A549 treated with dexamethasone at 1 μM for 4 hours (cell line): ENCODE measurements at places on chromosomes 4 and X. TPM values are rescaled to one million over a fixed set of nuclear protein-coding genes. Genes with fewer than 3 reads are reported as not detected.

Gene TMPRSS11D
- not detected in 5 replicates for total RNA-seq

Gene PDE5A
- total RNA-seq, result 0.14 to 0.48 TPM (median 0.40 TPM) in 5 replicates

Gene SORCS2
- total RNA-seq, result 3.8 to 5.8 TPM (median 5.0 TPM) in 5 replicates

Gene PCYT1B
- 0.02 to 0.08 TPM (median 0.05 TPM) in 5 replicates for total RNA-seq

Gene TLR8
- not detected in 5 replicates for total RNA-seq

Gene ERCC6L
- 11.3 to 13.1 TPM (median 12.4 TPM) in 5 replicates for total RNA-seq

Gene FGF16
- not detected in 5 replicates for total RNA-seq

Gene ARAP2
- 0.27 to 1.0 TPM (median 0.38 TPM) in 5 replicates for total RNA-seq
